ENCODE measurements at places on chromosomes 16 and 17.
A peak's percentile ranks its signal among the peaks of the same experiment; 100 is the strongest.

- no peak for ATAC-seq
Measured at GRCh38 chr16:57527610-57528360, 8.6 kb downstream of the CCDC102A start.

DNA sequence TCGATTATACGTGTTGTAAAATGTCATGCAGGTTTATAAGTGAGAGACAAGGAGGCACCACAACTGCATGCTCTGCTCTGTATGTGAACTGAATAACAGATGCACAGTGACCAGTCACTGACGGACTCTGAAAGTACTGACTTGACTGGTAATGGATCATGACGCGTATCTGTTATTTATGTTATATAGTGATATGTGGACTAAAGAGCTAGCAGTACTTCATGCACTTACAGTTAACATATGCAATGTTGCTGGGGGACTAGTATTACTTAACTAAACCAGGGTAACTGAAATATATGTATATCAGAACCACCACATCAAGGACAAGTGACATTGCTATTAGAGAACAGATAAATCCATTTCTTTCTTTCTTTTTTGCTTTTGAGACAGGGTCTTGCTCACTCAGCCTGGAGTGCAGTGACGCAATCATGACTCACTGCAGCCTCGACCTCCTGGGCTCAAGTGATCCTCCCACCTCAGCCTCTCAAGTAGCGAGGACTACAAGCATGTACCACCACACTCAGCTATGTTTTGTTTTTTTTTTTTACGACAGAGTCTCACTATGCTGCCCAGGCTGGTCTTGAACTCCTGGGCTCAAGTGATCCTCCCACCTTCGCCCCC is 17.2 kb downstream of the COIL start:
- ATAC-seq, result no peak

DNA sequence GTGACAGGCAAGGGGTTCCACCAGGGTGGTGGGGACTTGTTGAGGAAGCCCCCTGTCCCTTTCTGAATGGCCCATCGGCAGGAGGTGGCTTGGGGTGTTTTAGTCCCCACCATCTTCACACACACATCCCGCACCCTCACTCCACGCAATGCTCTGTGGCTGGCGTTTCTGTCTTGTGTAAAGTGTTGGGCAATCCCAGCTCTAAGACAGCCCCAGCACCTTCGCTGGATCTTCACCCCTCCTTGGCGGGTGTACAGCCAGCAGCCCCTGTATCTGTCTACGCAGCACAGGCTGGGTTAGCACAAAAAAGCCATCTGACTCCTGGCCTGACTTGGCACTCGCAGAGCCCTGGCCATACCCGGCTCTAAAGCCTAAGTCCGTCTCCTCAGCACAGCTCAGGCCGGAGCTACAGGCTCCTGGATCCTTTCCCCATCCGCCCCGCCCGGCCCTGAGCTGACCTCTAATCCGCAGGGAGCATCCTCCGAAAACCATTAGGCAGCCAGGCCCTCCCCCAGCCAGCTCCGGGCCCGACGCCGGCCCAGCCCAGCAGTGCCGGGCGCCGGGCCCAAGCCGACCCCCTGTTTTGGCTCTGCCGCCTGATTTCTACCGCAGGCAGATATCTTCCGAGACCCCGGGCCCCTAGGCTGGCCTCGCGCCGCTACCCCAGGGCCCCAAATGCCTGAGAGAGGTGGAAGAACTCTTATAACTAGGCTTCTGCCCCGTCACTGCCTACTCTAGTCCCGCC is 42.4 kb upstream of the TAC4 start:
- ATAC-seq, result no peak

- no peak for ATAC-seq
Measured at GRCh38 chr16:68782198-68783174, 45.4 kb downstream of the CDH1 start.

- ATAC-seq, result peak; percentile 55
Measured at GRCh38 chr17:42760652-42761581, at the start of gene RAMP2. Gene RAMP2 (plus strand): TSS chr17:42761227. CDS start chr17:42761262, 35 bp downstream.

DNA sequence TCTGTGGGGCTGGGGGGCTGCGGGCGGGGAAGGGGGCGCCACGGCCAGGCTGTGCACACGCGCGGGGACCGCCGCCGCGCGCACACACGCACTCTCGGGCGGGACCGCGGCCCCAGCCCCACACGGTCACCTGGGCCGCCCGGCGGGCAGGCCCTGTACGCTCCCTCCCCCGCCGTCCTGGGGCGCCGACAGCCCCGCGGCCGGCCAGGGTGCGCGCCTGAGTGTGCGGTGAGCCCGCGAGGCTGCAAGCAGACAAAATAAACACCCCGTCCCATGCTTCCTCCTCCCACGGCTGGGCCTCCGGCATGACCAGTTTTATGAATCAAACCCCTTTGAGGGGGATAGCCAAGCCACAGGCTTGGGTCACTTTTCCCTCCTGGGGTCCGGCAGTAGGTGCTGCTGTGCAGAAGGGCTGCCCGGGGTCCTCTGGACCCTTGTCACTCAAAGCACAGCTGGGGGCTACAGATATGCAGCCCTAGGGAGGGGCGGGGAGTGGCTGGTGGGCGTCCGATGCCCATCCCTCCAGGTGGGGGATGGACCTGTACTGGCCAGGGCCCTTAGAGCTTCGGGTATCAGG is 441 bp downstream of the VASN start:
- ATAC-seq, result no peak

DNA sequence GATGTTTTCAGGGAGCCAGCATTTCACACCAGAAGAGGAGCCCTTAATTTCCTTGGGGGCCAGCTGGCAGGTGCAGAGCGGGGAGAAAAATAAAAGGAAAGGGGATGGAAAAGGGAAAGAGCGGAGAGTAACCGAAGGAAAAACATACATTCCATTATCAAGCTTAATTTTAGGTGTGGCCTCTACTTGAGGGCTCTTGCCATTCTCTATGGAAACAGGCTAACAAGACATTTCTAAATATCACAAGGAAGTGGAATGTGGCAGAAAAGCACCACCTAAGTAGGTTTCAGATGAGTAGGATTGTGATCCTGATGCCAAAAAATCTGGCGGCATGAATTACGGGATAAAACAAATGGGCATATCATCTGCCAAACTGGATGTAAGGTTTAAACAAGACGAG is 970 bp upstream of the DYNC1LI2 start:
- ATAC-seq, result no peak

DNA sequence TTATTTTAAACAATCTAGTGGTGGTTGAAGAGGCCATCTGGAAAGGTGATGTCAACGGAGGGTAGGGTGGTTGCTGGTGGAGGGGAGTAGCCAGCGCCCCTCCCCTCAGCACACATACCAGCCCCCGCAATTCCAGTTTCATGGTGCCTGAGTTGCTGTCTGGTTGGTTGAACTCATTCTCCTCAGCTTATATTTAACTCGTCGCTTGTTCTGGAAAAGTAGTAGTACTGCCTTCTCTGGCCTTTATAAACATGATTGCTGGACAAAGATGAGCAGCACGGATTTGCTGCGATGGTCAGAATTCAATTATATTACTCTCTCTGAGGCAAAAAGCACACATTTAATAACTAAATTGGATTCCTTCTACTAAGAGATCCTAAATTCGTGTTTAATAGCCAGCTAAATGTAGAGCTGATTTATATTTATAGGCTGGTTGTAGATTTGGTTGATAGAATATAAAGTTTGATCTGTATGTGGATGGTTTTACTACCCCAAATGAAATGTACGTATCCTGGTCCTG is 238.0 kb upstream of the TBX2 start:
- ATAC-seq, result peak; percentile 29

- peak; percentile 94 for ATAC-seq
Measured at GRCh38 chr17:39139161-39139511, 12.3 kb downstream of the PLXDC1 start.

DNA sequence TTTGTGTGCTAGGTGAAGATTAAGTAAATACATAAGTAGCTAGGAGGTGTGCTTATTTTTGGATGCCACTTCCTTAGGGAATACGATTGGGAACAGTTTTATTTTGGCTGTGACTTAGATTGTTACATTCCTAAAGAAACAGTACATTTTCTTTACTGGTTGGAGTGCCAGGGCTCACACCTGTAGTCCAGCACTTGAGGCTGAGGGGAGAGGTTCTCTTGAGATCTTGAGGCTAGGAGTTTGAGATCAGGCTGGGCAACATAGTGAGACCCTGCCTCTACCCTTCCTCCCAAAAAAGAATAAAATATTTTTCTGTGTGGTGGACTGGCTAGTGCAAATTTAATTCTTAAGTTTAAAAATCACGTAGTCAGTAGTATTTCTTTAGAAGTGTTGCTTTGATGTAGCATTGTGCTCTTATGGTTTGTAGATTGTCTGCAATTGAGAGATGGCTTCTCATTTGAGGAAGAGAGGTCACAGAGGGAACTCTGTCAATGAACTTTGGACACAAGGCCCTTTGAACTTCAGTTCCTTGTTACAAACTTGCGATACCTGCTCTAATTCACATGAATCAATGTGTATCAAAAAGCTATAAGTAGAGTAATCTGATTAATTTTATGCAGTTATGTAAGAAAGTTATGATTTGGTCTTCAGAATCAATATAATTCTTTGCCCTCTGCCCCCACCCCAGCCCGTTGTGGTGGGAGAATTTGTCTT is 7.1 kb downstream of the HAPSTR1 start:
- no peak for ATAC-seq

DNA sequence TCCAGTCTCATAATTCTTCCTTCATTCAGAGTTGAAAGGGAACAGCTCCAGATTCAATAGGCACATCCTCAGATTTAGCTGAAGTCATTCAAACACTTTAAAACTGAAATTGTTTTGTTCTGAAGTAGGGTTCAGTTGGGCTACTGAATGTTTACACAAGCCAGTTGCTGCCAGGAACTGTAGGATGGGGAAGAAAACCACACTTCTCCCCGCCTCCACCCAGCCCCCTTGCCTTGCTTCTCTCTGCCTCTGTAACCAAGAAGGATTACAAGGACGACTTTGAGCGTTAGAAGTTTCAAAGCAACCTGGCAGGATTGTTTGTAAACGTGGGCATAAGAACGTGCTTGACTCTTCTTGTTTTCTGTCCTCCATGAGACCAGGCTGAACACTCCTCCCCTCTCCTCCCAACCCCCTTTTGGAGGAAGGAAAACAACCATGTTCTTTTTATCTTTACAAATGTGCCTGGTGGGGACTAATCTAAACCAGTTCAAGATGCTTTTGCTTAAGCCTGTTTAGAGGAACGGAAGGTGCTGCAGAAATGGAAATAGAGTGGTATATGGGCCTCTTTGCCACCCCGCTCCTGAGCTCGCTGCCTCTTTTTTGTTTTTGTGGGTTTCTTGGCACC is 287.9 kb downstream of the FTO start:
- ATAC-seq, result no peak

DNA sequence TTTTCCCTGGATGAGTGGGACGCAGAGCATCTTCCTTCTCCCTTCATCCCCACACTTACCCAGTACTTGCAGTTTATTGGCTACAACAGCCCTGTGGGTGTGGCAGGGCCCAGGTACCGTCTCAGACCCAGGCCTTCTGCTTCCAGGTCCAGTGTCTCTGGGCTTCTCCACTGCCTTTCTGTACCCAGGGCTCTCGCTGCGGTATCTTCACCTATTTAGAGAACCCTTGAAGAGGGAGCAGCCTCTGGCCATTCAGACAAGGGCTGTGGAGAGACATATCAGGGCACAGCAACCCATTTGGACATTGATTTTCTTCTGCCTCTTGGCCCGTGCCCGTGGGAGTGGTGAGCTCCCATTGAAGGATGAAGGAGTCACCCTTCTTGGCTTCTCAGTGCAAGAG is 17.3 kb downstream of the TBX4 start:
- no peak for ATAC-seq

DNA sequence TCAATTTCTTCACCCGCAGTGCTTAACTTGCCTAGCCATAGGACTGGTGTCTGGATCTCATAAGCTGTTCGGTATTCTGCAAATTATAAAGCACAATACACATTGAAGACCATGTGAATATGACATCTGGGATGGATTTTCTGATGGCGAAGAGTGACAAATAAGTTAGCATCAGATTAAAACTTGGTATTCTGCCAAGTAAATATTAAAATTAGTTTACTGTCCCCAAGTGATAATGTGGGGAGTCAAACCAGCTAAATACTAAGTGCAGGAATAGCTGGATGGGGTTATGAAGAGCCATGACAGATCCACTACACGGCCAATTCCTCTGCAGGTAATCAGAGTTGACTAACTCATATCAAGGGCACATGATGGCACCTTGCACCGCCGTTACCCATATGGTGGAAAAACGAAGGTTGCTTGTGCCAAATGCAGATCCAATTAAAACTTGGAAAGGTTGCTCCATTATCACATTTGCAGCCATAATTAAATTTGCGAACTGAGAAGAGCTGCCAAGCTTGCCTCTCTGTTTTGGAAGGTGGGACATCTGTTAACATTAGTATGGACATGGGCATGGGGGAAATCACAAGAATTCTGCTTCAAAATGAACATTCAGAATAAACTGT is 114.9 kb upstream of the TOM1L1 start:
- peak; percentile 39 for ATAC-seq

- no peak for ATAC-seq
Measured at GRCh38 chr16:49015225-49015592, 266.4 kb downstream of the CBLN1 start.

- ATAC-seq, result no peak
Measured at GRCh38 chr17:33245183-33245582, 47.9 kb downstream of the ASIC2 start.

- ATAC-seq, result no peak
Measured at GRCh38 chr17:7849130-7849750, 5.6 kb upstream of the TMEM88 start.

DNA sequence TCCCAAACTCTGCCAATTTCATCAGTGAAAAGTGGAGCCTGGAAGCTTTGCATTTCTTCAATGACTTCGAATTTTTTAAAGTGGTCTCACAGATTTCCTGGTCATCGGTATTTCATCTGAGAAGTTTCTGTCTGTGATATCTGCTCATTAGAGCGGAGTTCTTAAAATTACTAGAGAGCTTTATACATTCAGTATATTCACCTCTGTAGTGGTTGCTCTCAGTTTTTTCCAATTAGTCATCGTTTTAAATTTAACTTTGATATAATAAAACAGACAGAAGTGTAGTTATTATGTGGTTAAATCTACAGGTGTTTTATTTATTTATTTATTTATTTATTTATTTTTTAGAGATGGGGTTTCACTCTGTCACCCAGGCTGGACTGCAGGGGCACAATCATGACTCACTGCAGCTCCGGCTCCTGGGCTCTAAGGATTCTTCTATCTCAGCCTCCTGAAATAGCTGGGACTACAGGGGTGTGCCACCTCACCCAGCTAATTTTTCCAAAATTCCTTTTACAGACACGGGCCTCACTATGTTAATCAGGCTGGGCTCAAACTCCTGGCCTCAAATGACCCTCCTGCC is 16.0 kb downstream of the ARHGAP17 start:
- ATAC-seq, result peak; percentile 21

GRCh38 chr17:45660474-45660873 is 123.6 kb upstream of the CRHR1 start:
- no peak for ATAC-seq

DNA sequence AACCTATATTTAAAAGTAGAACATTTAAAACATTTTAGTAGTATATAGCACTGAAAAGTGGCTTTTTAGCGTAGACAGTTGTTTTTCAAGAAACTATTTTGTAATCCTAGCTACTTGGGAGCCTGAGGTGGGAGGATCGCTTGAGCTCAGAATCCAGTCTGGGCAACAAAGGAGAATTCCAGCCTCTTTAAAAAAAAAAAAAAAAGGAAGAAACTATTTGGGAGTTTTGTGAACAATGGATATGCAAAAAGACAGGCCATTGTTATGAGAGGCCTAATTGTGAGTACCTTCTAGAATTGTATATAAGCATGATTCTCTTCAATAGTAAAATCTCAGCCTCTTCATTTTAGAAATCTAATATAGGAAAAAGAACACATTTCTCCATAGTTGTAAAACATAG is 17.6 kb downstream of the OMG start:
- ATAC-seq, result no peak

All from SK-N-SH treated with all-trans-retinoic acid at 6 μM for 48 hours (cell line).